ENCODE measurements at places on chromosomes 2 and 18. TPM values are rescaled to one million over a fixed set of nuclear protein-coding genes. Genes with fewer than 3 reads are reported as not detected.

Gene CRYGC
- polyA plus RNA-seq: not detected

DNA sequence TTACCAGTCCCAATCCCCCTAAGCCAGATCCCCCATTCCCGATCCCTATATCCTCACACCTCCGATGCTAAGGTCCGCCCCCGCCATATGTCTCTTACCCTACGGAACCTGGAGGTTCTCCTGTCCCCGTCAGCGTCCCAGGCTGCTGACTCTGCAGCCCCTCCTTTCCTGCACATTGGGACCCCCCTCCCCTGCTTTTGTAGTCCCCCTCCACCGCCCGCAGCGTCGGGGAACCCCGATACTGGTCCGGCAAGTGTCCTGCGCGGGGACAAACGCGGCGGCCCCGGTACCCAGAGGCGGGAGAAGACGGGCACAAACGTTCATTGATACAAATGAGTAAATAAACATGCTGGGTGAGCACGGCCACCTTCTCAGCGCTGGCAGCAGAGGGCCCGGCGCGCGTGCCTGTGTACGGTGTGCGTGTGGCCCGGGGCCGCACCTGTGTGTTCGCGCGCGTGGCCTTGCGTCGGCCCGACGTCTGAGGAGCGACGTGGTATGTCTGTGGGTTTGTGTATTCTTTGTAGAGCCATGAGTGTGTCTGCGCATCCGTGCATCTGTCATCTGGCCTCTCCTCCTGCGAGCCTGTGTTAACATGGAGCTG, 2.0 kb upstream of the CYP26B1 start:
- no peak for DNase-seq

DNA sequence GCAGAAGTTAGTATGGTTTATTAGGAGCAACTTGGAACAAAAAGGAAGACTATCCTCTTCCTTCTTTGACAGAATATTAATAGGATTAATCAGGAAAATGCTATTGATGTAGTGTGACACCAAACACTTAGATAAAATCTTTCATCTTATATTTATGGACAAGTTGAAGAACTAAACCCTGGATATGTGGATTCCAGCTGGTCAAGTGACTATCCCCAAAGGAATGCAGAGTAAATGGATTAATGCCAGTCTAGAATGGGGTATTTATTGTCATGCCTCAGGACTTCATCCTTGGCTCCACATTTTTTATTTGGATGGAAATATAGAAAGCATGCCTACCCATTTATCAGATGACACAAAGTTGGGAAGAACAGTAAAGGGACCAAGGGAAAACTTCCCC, 124.0 kb upstream of the TTC39C start:
- no peak for DNase-seq

- no peak for DNase-seq
Observed at GRCh38 chr18:5468394-5468793, 75.4 kb downstream of the EPB41L3 start.
